ENCODE measurements at places on chromosomes 16 and 17.
A peak's percentile ranks its signal among the peaks of the same experiment; 100 is the strongest.

DNA sequence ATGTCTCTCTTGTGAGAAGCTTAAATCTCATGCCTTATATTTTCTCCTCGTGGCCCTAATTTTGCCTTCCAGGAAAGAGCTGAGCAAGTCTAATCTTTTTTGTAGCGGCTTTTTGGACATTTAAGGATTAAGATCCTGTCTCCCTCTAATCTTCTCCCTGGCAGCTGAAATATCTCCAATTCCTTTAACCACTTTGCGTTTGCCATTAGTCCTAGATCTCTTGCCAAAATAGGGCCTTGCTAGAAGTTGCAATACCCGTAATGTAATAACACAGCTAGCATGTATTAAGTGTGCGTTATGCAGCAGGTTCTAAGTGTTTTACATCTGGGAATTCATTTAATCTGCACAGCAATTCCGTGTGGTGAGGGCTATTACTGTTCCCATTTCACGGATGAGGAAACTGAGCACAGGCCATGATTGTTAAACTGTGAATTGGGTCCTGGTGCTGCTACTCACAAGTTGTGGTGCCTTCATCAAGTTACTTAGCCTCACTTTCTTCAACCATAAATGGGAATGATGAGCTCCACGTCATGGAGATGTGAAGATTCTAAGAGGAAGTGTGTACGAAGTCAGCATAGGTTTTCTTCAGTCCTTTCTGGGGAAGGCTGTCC lies 198.9 kb upstream of the ASIC2 start:
- no peak for DNase-seq

DNA sequence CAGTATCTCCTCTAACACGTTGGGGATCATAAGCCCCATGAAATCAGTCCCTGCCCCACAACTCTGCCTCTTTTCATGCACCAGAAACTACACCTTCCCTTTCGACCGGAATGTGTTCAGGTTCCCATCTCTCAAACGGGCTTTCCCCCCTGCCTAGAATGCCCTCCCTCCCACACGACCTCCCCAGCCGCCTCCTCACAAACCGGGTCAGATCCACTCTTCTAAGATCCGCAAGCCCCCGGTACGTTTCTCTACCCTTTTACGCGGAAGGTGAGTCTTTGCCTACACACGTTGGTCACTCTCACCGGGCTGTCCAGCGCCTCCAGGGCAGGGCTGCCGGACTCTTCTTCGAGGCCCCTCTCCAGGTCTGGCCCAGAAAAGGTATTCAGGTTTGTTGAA lies 708 bp downstream of the DHX33 start:
- DNase-seq, result peak; percentile 5

DNA sequence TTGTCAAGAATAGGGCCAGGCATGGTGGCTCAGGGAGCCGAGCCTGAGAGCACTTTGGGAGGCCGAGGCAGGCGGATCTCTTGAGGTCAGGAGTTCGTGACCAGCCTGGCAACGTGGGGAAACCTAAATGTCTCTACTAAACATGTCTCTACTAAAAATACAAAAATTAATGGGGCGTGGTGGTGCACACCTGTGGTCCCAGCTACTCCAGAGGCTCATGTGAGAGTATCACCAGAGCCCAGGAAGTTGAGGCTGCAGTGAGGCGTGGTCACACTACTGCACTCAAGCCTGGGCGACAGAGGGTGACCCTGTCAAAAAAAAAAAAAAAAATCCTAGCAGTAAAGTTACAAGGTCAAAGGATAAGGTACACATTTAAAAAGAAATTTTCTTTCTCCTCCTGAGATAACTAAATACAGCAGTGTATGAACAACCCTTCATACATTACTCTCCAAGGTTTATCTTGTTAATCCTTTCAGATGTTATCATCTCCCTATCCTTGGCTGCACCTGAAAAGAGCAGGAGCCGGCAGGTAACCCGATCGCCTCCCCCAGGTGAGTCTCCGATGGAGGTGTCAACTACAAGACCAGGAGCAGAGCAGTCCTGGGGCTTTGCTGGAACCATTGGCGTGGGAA lies 122.3 kb downstream of the GOSR1 start:
- no peak for DNase-seq

- no peak for DNase-seq
Observed at GRCh38 chr16:2751577-2752034, 832 bp upstream of the SRRM2 start.

DNA sequence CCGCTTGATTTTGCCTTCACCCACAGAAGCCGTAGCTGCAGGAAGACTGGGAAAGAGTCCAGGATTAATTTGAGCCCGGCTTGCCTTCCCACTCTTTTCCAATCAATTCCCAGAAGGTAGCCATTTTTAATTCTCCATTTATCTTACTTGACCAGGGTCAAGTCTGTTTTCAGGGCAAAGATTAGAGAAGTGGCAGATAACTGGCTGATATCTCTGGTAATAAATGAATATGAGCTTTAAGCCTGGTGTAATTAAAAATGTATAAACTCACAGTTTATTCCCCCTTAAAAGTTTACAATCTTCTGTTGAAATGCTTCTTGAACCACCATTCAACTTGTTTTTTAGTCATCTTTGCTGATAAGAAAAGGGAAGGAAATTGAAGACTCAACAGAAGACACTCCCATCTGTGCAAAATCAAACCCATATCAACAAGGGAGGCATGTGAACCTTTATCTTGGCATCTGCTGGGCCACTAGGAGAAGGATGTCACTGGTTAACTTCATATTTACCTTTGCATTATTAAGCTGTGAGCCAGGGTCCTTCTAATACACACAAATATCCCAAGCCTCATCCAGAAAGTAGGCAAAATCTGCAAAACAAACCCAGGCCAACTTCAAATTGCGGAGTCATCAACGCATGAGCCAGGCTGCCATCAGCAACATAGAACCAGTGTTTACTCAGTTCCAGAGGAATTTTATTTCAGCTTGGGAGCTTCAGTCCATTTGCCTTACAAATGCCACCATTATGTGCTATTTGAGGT lies 314.6 kb upstream of the MAF start:
- DNase-seq, result no peak

- DNase-seq, result no peak
Observed at GRCh38 chr17:4001048-4001590, 36.9 kb upstream of the ATP2A3 start.

- DNase-seq, result no peak
Observed at GRCh38 chr17:41548844-41549595, 20.9 kb upstream of the KRT19 start.

DNA sequence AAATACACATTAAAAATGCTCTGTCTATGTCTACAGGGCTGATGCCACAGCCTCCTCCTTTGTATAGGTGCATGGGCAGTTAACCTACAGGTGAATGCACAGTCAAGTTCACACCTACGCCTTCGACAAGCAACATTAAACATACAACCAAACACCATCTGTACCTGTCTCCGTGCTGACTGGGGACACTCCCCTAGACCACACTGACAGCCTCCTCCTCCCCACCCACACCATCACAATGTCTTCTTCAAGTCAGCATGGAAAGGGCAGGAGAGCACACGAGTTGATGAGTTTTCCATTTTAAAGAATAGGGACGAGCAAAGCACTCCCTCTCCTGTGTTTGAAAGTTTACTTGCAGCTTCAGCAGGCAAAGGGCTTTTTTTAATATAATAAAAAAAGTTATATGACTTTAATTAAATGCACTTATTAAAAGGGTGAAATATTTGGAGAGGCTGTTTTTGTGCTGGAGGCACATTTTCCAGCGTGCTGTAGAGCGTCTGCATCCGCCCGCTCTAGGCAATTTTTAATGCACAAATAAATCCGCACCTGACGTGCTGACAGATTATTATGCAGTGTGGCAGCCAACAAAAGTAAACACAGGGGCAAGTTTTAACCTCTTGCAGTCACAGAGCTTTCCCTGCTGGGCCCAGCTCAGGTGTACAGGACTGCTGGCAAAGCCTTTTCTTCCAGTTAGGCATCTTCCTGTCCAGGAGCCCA lies 367.9 kb downstream of the SOX9 start:
- no peak for DNase-seq

DNA sequence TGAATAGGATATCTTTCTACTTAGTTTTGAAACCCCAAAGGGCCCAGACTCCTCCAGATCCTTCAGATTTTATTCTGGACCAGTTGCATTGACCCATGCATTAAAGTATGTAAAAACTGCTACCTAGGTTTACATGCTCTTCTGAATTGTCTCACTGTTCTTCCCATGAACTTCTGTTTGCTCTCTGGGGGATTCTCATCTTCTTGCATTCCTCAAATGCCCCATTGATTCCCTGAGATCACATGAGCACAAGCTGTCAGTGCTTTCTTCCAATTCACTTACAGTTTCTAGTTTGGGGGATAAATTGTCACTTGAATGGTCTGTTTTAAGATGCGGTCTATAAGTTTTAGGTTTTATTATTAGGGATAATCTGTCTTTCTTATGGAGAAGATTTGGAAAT lies 188.9 kb upstream of the KIF2B start:
- no peak for DNase-seq

DNA sequence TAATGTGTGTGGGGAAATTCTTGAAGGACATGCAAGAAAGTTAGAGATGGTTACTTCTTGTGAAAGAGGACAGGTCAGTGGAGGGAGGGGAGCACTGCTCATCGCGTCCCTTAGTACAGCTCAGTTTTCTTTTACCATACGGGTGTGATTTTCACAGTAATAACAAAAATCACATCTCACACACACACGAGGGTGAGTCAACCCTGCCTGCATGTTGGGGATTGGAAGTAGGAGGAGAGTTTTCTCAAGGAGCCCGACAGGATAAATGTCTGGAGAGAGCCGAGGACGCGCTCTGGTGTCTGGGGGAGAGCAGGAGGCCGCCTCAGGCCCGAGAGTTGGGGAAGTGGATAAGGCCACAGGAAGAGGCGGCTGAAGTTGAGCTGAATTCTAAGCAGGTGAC lies 16.4 kb downstream of the PLCD3 start:
- DNase-seq, result no peak

DNA sequence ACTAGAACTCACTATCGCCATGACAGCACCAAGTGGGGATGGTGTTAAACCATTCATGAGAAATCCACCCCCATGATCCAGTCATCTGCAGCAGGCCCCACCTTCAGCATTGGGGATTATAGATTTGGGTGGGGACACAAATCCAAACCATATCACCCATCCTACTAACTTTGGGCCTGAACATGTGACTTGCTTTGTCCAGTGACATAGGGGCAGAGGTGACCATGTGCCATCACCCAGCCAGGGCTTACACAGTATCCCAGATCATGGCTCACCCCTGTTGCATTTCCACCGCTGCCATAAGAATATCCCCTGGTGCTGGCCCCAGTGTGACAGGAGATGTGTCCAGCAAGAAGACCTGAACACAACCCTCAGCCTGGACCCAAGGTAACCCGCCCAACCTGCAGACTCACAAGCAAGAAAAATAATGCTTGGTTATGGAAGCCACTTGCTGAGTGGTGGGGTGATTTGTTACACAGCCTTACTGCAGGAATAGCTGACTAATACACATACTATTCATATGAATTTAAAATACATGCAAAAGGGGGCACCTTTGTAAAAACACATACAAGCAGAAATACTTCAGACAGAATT lies 130.9 kb downstream of the GSG1L start:
- no peak for DNase-seq

DNA sequence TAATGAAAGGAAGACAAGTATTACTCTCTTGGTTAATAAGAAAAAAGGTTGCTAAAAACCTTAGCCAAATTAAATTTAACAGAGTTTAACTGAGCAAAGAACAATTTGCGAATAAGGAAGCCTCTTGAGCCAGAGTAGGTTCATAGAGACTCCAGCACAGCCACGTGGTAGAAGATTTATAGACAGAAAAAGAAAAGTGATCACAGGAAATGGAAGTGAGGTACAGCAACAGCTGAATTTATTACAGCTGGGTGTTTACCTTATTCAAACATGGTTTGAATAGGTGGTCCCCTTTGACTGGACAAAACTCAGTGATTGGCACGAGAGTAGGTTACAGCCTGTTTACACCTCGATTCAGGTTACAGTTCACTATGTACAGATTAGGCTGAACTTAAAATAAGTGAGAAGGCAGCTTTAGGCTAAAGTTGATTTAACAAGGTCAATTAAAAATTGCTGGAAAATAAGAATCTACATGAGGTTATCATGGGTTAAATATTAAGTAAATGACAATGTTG lies 3.3 kb upstream of the CCL15 start:
- DNase-seq, result no peak

DNA sequence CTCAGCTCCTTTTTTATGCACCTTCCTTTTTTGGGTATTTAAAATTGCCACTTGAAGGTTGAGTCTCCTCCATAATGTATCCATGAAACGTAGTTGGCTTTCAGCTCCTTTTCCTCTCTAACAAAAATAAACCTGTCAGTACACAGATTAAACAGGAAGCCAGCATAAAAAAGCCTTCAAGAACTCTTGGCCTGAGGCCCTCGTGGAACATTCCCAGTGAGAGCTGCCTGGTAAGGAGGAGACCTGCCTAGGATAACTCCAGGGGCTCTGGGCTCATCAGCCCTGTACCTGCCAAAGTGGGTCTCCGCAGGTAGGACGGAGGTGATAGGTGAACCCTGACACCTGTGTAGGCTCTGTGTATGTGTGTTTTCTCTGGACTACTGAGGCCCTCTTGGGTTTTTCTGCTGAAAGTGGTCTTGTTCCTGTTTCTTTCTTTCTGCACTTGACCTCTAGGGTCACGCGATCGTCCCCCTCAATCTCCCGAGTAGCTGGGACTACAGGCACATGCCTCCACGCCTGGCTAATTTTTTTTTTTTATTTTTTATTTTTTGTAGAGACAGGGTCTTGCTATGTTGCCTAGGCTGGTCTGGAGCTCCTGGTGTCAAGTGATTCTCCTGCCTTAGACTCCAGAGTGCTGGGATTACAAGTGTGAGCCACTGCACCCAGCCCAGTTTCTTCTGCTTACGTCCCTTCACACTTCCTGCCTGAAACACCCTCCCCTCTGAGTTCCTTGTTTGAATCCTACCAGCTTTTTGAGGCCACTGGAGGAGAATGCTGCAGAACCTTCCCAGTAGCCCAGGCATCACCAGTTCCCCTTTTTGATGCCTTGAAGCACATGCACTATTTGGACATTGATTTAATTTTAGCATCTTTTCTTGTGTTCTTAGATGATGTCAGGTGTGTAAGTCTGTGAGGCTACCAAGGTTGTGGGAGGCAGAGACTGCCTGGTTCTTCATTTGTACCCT lies 9.8 kb downstream of the PGS1 start:
- DNase-seq, result no peak
